ENCODE measurements at places on chromosomes 12 and 14.

DNA sequence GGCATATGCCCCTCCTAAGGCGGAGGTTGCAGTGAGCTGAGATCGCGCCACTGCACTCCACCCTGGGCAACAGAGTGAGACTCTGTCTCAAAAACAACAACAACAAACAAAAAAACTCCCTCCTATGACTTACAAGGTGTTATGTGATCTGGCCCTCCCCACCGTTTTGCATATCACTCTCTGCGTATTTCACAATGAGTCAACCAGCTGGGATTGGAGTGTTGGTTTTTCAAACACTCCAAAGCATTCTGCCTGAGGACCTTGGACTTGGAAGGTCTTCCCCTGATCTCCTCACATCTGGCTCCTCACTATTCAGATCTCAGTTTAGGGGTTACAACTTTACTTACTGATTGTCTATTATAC is 14.0 kb downstream of the MANSC1 start:
- DNase-seq = no peak

DNA sequence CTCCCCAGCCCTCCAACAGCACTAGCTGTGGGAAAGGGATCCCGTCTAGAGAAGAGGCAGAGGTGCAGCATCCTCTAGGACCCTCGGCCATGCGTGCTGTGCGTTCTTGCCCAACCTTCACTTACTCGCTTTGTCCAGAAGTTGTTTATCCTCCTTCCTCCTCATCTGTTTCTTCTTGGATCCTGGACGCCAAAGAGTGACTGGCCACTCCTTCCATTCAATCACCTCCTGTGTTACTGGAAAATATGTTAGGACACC is 140.5 kb downstream of the ZFP36L1 start:
- DNase-seq = no peak

GRCh38 chr12:106771425-106771824 is 3.1 kb upstream of the RIC8B start:
- no peak for DNase-seq

- no peak for DNase-seq
These were observed 14.8 kb upstream of the DYRK2 start for GRCh38 chr12:67633708-67634107.

DNA sequence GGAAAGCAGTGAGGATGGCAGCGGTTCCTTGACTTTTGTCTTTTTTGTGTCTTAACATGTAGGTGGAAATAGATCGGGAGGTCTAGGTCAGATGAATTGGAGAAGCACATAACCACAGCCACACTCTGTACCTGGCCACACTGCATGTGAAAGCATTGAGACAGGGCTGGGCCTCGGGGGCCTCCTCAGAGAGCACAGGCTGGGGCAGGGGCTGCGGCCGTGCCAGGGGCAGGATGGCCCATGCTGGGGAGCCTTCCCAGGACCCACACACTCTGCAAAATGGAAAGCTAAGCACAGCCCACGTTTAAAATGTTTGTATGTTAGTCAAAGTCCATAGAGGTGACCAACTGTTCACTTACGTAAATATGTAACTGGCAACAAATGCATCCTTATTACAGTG is 76.7 kb downstream of the PIWIL1 start:
- no peak for DNase-seq

- no peak for DNase-seq
These were observed 29.8 kb downstream of the OR10P1 start for GRCh38 chr12:55666508-55666907.

DNA sequence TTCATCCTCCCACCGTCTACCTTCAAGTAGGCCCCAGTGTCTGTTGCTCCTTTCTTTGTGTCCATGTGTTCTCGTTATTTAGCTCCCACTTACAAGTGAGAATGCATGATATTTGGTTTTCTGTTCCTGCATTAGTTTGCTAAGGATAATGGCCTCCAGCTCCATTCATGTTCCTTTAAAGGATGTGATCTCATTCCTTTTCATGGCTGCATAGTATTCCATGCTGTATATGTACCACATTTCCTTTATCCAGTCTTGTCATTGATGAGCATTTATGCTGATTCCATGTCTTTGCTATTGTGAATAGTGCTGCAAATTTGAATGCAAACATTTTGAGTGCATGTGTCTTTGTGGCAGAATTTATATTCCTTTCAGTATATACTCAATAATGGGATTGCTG is 259.6 kb upstream of the PELI2 start:
- DNase-seq = no peak

DNA sequence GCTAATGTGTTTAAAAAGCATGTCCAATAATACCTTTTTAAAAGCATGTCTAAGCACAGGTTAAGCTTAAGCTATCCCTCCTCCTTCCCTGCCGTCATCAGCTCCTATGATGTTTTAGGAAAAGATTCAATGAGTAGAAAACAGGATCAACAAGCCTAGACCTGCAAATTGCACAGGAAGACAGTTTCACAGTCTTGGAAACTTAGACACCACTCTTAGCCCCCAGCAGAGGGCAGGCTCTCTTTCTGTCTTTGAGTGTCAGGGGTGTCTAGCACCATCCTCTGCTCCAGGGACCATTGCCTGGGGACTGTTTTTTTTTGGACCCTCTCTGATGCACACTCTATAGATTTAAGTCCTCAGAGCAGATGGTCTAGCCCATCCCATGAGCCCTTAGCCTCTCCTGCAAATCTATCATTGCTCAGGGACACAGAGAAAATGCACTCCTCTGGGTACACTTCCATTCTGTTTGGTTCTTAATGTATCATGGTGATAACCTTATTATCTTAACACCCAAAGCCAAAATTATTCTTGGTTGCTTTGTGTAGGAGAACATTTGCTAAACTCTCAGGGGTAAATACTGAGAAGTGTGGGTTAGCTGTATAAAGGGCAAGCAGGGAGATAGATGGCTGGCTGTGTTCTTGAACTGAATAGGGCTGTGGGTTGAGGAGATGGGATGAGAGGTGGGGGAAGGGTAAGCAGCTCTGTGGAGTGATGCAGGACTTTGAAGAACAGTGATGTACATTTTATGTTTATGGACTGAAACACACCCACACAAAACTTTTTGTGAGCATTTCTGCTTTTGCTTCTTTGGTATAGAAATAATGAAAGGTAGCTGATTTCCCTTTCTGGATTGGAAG is 259.9 kb upstream of the DDHD1 start:
- DNase-seq = no peak

DNA sequence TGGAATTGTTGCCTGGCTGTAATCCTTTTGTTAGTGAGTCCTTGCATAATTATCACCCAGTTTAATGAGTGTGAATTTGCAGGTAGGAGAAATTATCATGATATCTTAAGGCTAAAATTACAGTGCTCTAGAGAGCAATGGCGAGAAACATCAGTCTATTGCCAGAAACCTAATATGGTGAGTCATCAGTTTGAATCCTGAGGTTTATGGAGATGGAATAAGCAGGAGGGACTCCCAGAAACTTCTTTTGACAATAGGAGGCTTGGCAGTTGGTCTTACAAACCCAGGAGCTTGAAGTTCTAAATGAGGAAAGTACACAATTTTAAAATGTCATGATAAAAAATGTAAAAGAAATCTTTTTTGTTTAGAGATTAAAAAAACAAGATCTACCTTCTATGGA is 31.5 kb upstream of the CRADD start:
- DNase-seq = no peak

GRCh38 chr12:105256921-105257320 is 20.9 kb upstream of the APPL2 start:
- DNase-seq = no peak

DNA sequence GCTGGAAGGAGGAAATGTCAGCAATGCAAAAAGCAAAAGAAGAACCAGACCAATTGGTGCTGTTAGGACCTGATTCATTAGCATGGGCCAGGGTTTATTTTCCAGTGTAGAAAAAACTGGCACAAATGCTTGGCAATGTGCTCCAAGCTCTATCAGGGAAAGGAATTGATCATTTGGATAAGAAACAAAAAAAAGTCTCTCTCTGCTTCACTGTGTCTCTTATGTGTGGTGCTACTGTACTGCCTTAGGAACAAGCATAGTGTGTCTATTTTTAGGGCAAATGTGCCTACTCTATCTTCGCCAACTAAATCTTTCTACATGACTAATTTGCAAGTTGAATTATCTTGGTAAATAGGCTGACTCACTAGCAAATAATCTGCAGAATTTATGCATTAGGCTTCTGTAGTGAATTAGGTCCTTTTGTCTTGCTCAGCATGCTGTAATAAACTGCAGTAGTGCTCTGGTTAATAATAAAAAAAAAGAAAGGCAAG is 236.7 kb downstream of the MDGA2 start:
- no peak for DNase-seq

- DNase-seq = no peak
These were observed 121.0 kb downstream of the FBXL14 start for GRCh38 chr12:1473418-1473817.

GRCh38 chr12:32253154-32253790 is 146.1 kb upstream of the FGD4 start:
- no peak for DNase-seq

DNA sequence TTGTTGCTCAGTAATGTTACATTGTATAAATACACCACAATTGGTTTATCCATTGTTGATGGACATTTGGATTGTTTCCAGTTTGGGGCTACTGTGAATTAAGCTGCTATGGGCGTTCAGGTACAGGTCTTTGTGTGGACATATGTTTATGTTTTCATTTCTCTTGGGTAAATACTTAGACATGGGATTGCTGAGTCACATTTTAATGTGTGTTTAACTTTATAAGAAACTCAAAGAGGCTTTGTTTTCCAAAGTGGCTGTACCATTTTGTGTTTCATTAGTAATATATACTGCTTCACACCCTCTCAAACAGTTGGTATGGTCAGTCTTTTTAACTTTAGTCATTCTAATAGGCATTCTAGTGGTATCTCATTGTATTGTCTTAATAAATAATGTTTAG is 225.0 kb downstream of the SPTSSA start:
- no peak for DNase-seq

GRCh38 chr14:92519246-92520101 is 5.9 kb downstream of the RIN3 start:
- DNase-seq = no peak

DNA sequence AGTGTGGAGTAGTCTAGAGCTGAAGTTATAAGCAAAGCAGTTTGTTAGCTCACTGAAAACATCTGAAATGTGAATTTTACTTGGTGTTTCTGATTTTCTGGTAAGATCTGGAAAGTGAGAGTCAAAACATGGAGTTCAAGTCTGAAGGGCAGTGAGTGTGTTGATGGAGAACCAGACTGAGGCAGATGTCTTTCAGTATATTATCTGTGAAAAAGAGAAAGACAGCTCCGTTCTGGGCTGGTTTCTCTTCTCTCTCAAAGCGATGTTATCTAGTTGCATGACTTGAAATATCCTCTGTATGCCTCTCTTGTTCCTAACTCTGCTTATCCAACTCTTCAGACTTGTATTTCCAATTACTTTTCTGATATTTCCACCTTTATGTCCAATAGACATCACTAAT is 381.9 kb upstream of the RGS6 start:
- DNase-seq = no peak

DNA sequence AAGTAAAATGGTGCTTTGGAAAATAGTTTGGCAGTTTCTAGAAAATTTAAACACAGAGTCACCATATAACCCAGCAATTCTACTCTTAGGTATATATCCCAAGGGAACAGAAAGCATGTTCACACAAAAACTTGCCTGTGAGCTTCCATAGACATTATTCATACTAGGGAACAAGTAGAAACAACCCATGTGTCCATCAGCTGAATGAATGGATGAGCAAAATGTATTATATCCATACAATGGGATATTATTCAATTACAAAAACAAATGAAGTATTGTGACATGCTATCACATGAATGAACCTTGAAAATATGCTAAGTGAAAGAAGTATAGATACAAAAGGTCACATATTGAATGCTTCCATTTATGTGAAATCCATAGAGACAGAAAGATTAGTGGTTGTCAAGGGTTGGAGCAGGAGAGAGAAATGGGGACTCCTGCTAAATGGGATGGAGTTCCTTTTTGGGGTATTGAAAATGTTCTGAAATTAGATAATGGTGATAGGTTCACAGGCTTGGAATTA is 7.9 kb downstream of the SLC10A1 start:
- DNase-seq = no peak

DNA sequence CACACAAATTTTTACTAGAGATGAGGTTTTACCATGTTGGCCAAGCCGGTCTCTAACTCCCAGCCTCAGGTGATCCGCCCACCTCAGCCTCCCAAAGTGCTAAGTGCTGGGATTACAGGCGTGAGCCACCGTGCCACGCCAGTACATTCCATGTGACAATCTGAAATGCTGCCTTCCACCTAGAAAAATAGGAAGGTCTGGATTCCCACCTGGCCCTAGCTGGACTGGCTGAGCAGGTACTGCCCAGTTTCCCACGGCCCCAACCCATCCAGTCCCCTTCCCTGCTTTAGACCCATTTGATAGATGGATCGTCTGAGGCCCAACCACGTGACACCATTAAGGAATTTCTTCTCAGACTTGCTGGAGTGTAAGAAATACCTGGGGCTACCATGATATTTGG is 55.4 kb downstream of the KDM2B start:
- no peak for DNase-seq

DNA sequence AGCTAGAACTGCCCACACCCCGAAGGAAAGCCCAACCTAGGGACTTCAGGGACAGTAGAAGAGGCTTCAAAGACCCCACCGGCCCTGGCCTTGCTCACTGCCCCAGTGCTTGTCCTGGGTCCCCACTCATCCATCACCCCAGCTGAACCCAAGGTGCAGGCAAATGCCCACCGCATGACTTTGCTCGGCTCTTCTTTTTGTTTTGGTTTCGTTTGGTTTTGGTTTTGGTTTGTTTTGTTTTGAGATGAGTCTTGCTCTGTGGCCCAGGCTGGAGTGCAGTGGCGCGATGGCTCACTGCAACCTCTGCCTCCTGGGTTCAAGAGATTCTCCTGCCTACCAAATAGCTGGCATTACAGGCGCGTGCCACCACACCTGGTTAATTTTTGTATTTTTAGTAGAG is 9.0 kb downstream of the CCDC85C start:
- no peak for DNase-seq

DNA sequence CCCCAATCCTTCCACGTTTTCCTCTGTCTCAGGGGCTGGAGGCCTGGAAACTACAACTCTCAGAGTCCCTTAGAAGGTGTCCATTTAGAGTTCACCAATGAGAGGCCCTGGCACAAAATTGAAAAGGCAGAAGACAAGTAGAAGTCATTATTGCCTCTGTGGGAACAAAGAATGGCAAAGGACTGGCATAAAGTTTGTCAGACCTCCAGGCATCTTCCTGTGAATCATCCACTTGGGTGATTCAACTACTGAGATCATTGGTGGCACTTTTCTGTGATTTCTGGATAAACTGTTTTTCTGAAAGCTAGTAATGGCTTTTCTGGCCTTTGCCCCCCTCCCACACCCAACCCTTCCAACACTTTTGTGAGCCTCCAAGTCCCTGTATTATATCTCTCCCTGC is 42.6 kb upstream of the C12orf42 start:
- no peak for DNase-seq

DNA sequence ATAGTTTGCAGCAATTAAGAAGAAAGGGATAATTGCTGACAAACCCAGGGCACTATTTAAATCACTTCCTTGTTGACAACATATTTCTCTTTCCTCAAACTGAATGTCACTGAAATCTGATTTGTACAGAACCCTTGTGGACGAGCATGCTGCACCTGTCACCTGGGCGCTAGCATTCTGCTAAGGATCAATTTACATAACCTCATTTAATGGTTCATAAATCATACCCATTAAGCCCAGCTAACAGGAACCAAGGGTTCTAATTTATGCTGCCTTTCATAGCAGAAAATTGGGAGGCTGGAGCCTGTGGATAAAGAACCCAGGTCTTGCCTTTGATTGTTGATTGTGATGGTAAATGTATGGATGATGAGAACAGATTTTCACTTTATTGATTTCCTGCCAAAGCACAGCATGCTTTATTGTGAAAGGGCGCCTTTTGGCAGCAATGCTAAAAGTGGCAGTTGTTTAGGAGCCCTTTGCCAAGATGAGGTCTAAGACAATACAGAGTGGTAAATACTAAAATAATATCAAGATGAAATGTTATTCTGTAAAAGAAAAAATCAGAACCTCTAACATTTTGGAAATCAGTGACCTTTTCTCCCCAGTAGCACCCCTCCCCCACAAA is 95.4 kb downstream of the NKX2-1 start:
- DNase-seq = no peak

All from stimulated activated CD4-positive, alpha-beta T cell treated with anti-CD3 and anti-CD28 coated beads, Interleukin-12 subunit alpha, Interleukin-12 subunit beta, amount 100 ng/mL, for 24 hours (primary cell).